Activated CD8-positive, alpha-beta memory T cell treated with anti-CD3 and anti-CD28 coated beads for 48 hours (primary cell): ENCODE measurements at places on chromosomes 6 and 20.

GRCh38 chr6:129280749-129281148 lies 397.8 kb downstream of the LAMA2 start:
- DNase-seq, result peak; percentile 3

DNA sequence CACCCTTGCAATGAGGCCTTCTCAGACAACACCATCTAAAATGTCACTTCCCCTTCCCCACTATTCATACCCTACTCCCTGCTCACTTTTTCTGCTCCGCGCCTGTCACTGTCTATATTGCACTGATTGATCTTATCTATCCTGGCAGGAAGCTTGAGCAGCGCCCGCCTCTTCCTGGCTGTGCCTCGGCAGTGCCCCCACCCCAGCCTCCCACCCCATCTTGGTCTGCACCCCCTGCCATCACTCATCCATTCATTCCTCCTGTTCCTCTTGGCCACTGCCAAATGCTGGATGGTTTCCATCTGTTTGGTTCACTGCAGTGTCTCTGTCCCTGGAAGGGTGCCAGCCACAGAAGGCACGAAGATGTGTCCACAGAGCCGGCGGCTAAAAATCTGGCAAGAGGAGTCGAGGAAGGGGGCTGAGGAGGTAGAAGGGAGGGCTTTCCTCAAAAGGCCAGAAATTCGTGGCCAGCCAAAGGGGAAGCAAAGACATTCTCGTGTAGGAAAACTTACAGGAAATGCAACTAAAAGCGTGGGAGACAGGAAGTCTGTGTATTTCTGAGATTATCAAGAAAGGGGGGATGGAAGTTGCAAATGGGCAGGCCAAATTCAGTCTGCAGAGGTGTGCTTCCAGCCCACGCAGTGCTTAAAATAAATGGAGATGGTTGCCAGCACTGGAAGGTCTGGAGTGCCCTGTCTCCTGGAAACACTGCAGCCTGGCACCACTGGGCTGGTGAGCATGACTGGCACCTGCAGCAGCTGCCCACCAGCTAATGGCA lies 27.6 kb downstream of the SYNJ2 start:
- no peak for DNase-seq

- peak; percentile 77 for DNase-seq
Observed at GRCh38 chr6:41786451-41787218, 859 bp upstream of the TOMM6 start.

- no peak for DNase-seq
Observed at GRCh38 chr6:127069659-127070279, 48.7 kb upstream of the RSPO3 start.

- DNase-seq, result no peak
Observed at GRCh38 chr6:2658788-2659187, 91.9 kb downstream of the MYLK4 start.

DNA sequence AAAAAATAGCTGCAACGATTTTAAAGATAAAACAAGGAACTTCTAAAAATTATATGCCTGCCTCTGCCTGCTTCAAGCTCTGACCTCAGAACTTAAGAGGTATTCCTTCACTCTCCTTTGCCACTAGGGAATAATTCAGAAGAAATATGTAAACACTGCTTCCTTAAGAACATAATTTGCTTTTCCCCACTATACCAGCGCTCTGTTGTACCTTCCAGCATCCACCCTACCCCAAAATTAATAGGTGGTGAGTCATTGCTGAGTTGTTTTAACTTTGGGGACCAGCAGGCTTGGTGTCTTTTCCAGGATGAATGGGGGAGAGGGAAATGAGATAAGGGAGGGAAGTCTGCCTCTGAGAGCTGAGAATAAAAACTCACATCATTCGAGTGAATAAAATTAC lies 107.7 kb upstream of the ATXN1 start:
- no peak for DNase-seq

GRCh38 chr20:56458206-56458821 lies 10.1 kb upstream of the RTF2 start:
- no peak for DNase-seq

DNA sequence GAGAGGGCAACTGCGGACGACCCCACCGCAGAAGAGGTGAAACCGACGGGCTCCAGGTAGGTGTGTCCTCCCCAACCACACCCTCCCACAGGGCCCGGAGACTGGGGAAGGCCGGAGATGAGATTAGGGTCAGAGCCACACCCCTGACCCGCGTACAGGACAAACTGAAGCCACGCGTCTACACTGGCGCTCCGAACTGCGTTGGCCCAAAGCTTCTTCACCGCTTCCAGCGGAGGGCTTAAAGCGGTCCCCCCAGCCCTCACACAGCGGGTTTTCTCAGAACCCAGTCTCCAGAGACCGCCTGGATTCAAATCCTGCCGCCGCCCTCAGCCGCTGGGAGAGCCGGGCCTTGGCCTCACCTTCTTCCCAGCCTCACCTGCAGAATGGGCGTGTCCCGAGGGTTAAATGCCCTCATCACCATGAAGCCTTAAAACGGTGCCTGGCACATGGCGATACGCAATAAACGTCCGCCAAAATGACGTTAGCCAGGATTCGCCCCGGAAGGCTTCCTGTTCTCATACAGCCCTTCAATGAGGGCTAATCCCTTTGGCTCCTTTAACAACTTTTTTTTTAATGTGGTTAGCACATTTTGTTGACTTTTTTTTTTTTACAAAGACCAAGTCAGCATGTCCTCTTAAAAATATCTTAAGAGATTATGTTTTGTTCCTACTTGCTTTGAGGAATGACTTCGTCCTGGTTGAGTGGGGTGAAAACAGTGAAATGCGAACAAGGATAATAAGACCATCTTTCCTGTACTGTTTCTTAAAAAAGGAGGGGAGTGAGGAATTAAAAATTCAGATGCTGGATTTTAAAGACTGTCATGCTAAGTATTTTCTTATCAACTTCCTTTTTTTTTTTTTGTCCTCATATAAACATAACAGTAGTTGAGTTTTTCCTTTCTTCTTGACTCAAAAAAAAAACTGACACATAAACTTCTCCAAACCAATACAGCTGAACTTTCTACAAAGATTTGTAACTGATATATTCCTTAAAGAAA lies 15.1 kb upstream of the ZNF217 start:
- DNase-seq, result no peak

- DNase-seq, result no peak
Observed at GRCh38 chr20:11521476-11522365, 396.0 kb upstream of the BTBD3 start.

- no peak for DNase-seq
Observed at GRCh38 chr20:42429761-42430458, 759.8 kb downstream of the PTPRT start.

DNA sequence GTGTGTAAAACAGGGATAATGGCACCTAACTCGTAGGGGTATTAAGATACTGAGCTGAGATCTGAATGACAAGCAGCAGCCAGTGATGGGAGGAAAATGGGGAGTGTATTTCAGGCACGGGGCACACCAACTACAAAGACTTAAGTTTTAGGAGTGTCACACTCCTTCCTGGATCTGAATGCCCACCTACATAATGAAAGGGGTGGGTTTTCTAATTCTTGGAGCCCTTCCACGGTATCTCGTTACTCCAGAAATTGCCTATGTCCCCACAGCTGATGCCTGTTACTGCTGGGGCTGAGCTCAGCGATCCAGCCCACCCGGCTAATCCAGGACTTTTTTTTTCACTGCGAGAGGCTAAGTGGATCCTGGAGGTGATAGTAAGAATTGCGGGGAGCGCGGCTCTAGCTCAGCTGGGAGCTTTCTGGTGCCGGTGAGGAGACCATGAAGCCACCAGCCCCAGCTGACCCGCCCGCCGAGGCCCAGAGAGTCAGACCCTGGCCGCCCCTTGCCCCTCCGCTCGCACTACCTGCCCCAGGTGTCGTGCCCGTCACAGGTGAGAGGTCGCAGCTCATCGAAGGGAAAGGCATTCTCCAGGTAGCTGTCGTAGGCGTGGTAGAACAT lies 727 bp downstream of the EDEM2 start:
- no peak for DNase-seq

- no peak for DNase-seq
Observed at GRCh38 chr6:119466226-119466625, 116.7 kb upstream of the MAN1A1 start.

DNA sequence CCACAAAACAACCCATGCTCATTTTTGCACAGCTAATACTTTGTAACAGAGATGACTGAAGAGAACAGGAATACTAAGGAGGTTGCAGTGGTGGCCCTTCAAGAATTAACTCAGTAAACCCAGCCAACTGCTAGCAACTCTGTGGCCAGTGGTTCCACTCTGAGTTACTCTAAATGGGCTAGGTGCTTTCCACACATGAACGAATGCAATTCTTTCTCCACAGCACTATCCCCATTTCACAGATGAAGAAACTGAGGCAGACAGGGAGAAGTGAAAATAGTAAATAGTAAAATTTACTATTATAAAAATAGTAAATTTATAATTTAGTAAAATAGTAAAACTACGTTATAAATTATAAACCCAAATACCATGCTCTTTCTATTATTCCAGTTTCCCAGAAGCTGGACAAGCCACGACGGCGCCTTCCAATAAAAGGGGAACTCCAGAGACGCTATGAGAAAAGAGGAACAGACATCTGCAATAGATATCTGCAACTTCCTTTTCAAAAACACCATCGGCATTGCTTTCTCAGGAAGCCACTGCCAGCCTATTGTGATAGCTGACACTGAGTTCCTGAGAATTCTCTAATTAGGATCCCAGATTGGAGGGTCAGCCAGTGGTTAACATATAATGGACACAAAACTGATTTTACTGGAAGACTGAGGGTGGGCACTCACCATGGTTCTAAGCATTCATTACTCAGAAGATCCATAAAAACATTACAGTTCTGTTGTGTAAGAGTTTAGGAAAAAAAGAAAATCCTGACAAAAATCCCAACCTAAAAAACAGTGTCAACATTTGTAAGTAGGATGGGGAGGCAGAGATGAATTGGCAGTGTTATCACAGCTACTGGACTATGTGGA lies 16.2 kb downstream of the FKBP1A start:
- DNase-seq, result no peak

DNA sequence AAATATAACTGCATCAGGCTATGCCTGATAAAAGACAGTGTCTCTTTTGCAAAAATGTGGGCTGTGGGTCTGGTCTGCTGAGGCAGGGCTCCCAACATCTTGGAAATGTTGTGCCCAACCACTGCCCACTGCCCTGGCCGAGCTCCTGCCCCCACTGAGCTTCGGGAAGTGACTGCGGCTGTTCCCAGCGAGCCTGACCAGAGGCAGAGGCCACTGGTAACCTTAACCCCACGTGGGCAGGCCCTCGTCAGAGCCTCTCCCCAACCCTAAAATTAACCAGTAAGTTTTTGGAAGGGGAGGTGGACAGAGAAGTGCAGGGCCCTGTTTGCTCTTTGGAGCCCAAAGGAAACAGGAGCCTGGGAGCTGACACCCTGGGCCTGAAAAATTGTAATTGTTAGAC lies 225.9 kb downstream of the MAFB start:
- DNase-seq, result no peak

DNA sequence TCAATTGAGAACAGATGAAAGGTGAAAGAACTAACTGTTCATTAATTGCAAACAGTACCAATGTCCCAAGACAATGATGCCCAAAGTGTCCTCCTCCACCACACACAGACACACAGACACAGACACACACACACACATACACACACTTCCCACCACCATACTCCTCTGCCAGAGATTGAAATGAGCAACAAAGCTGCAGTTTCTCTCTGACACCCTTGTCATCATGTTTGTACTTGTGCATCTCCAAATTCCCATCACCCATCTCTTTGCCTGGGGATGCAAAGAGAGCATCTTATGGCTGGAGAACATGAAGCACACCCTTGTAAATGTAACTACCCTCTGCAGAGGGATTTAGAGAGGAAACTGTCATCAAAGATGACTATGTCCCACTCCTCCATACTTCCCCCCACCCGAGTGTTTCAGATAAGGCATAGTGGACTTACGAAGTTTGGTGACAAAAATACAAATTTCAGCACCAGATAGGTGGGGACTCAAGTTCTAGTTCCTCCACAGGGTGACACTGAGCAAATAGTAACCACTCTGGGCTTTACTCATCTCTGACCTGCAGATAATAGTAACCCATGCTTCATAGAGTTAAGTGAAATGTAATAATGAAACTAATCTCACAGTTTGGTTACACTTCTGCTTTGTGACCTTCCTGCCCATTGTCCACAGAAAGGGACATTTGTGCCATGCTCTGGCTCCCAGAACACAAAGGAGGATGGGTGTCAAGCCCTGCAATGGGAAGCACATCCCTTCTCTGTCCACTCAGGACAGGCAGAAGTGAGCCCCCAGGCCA lies 8.7 kb downstream of the MAFB start:
- DNase-seq, result no peak

- DNase-seq, result no peak
Observed at GRCh38 chr6:45816674-45817297, 198.9 kb downstream of the CLIC5 start.

DNA sequence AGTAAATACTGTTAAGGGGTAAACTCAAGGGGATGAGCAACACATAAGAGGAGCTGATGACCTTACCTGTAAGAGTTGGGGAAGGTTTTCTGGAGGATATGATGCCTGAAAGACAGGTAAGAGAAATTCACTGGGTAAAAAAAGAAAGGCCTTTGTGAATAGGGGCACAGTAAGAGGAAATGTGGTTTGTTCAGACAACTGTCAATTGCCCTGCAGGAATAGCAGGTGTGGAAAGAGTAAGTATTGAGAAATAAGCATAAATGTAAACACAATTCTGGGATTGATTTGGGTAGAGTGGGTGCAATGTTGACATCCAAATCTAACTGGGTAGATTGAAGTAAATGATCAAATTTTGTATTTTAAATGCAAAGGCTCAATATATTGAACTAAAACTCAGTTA lies 670.0 kb downstream of the DHX35 start:
- DNase-seq, result no peak

DNA sequence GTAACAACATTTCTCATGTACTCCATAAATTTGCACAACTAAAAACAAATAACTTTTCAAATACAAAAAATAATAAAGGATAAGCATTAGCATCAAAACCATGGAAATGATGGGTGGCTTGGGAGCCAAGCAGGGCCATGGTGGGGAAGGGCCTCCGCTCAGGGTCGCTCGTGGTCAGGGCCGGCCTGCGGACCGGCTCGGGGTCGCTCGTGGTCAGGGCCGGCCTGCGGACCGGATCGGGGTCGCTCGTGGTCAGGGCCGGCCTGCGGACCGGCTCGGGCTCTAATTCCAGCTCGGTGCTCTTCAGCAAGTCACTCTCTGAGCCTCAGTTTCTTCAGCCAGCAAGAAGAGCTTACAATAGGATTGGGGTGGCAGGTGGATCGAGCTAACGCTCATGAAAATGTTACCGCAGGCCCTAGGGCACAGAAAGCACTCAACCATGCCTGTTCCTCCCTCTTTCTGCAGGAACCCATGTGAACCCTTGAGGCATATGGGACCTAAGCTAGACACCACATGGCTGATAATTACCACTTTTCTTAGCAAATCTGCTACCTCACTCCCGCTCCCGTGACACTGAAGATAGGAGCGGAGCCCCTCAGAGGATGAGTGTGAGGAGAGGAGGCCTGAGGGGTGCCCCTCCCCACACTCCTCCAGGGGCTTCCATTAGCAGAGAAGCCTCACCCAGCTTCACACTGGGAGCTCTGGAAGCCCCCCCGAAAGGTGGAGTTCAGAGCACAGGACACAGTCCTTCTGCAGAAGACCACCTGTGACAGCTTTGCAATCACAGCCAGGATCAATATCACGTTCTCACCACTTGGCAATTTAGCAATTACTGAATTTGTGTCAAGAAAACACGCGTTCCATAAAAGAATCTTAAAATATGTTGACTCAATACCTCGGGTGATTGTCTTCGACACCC lies 103.0 kb downstream of the PSMB1 start:
- no peak for DNase-seq
